MG63 (cell line): ENCODE measurements at places on chromosomes 2 and 18.

GRCh38 chr2:233566141-233566956 is at the start of gene USP40:
Gene USP40, minus strand, starts transcription at chr2:233566782. Its CDS starts 1,228 bp downstream, at chr2:233565554.
- DNase-seq: peak; percentile 92

DNA sequence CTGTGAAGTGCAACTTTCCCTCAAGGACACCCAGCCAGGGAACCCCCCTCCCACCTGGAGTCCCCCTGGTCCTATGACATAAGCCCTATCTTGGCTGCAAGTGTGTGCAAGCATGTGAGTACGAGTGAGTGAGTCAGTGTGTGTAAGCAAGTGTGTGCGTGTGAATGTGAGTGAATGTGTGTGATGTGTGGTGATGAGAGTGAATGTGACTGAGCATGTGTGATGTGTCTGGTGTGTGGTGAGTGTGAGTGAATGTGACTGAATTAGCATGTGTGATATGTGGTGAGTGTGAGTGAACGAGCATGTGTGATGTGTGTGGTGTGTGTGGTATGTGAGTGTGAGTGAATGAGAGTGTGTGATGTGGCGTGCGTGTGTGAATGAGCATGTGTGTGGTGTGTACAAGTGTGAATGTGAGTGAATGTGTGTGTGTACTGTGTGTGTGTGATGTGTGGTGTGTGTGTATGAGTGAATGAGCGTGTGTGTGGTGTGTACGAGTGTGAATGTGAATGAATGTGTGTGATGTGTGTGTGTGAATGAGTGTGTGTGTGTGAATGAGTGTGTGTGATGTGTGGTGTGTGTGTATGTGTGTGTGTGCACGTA is 68.8 kb upstream of the SMAD7 start:
- no peak for DNase-seq

GRCh38 chr2:111663471-111664274 is 220.3 kb downstream of the ANAPC1 start:
- no peak for DNase-seq

DNA sequence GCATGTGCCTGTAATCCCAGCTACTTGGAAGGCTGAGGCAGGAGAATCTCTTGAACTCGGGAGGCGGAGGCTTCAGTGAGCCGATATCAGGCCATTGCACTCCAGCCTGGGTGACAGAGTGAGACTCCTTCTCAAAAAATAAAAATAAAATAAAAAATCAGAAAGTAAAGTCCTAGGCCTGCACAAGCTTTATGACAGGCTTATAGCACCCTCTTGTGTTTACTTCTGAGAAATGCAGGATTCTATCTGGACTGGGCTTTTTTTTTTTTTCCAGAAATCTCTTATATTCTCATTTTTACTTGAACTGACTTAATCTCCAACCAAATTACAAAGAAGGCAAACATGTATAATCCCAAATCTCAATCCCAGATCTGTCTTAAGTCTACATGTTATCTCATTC is 26.1 kb upstream of the REG3G start:
- DNase-seq: no peak

GRCh38 chr18:28078849-28079248 is 98.1 kb downstream of the CDH2 start:
- no peak for DNase-seq

GRCh38 chr2:26927221-26927620 is 43.2 kb upstream of the MAPRE3 start:
- DNase-seq: no peak

- DNase-seq: no peak
Measured at GRCh38 chr2:222418739-222419138, 5.6 kb upstream of the SGPP2 start.

DNA sequence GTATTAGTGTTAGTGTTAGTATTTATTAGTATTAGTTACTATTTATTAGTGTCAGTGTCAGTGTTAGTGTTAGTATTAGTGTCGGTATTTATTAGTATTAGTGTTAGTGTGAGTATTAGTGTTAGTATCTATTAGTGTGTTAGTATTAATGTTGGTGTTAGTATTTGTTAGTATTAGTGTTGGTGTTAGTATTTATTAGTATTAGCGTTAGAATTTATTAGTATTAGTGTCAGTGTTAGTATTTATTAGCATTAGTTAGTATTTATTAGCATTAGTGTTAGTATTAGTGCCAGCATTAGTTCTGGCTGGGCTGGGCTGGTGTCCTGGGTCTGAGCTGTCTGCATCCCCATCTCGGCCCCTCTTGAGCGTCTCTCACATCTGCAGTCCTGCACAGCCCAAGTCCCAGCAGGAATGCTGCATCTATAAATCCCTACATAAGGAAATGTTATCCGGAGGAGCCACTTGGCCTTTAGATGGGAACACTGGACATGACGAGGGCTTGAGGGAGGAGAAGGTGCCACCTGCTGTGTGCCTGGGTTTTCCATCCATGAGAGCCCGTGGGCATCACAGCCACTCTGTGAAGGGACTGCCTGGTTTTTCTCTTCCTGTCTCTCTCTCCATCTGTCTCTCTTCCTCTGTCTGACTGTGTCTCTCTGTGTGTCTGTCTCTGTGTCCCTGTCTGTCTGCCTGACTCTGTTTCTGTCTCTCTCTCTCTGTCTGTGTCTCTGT is 33.6 kb downstream of the TWIST2 start:
- no peak for DNase-seq

GRCh38 chr18:7727361-7728076 is 160.4 kb downstream of the PTPRM start:
- no peak for DNase-seq

GRCh38 chr18:52190195-52190594 is 149.8 kb upstream of the DCC start:
- DNase-seq: no peak

DNA sequence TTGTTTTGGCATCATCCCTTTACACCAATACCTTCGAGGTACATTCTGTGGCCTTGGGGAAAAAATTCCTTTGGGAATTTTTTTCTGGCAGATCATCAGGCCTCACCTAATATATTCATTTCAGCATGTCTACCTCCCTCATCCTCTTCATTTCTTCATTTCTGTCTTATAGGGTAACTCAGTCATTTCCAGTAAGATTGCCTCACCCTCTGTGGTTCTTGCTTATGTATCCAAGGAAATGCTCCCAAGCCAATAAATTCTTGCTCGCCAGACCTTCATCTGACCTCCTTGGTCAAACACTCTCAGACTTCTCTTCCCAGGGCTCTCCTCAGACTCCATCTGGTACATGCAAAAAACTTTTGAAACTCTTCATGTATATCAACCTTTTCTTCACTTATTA is 265.6 kb downstream of the TMX3 start:
- no peak for DNase-seq

DNA sequence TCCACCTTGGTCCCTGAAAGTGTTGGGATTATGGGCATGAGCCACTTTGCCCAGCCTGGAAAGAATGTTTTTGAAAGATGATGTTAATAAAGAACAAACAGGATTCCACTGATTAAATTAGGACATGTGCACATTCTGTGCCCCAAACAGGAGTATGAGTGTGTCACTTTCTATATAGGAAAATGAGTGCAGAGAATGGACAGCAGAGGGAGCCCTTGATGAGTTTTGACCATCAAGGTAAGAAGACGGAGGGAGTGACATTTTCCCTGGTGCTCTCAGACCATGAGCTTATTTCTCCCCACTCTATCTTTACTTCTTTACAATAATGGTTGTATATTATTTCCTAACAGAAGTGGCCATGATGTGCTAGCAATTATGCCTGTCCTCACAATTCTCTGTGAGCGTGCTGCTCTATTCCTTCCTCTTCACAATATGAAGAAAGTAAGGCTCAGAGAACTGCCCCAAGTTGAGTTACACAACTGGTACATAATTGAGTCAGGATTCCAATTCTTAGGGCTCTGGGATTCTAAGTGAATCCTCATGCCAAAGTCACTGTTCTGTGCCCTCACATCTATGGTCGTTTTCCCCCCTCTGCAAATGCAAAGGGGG is 20.6 kb downstream of the RPL37A start:
- no peak for DNase-seq

DNA sequence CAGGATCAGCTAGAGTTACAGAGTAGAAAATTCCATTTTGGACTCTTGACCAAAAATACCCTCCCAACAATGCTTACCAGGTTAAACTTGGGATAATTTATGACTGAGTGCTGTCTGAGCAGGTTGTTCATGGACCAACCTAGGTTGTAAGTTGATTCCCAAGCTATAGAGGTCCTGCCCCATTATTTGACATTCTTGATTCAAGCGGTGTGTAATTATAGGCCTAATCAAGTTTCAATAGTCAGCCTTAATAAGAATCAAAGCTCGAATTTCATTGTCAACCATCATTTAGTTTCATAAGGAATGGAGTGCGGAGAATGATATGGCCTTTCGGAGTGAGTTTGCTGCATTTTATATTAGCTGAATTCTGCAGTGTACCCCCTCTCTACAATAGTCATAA is 152.8 kb upstream of the FIGN start:
- DNase-seq: no peak

DNA sequence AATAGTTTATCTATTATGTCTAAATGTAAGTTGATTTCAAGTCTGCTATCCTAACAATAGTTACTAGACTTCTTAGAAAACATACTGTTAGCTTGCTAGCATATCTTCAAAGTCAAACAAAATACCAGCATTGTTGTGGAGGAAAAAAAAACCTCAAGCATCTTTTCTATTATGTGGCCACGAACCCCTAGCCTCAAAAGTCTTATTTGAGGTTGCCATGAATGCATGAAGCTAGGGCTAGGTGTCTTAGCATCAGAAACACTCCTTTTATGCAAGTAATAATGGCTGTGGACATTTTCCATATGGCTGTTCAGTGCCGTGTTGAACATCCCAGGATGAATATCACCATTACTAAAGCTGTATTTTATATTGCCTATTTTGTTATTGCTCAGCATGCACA is 86.6 kb upstream of the OTX1 start:
- DNase-seq: no peak

GRCh38 chr18:62044490-62045000 is 142.3 kb downstream of the PIGN start:
- no peak for DNase-seq

GRCh38 chr2:195468771-195469170 is 188.3 kb upstream of the SLC39A10 start:
- DNase-seq: no peak

DNA sequence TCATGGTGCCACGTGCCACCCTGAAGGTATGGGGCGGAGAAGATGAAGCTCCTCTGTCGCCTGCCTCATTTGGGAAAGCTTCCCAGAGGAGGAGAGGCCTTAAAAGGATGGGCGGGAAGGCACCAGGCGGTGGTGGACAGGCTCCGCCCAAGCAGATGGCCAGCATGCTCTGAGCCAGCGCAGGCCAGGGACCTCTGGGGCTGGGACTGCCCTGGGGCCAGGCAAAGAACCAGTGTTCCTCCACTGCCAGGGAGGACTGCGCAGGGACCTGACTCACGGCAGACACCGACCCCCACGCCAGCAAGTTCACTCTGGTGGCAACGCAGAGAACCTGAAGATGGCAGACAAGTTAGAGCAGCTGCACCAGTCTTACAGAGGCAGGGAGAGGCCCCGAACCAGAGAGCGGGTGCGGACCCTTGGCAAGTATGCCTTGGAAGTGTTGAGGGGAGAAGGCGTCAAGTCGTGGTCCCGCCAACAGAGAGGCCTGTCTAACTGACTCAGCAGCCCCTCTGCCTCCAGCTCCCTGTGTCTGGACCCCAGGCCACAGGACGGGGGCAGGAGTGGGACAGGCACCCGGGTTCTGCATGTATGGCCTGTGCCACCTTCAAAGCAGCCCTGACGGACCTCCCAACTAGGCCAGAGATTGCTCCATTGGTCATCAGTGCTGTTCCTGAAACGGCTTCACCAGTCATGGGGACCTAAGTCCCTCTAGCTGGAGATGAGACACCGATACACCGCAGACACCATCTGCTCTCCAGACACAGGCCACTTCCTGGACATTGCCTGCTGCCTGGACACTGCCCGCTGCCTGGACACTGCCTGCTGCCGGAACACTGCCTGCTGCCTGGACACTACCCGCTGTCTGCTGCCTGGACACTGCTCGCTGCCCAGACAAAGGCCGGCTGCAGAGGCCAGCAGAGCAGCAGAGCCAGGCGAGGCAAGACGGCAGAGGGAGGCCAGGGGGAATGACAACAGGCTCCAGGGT is 124.7 kb downstream of the HDAC4 start:
- DNase-seq: peak; percentile 92

GRCh38 chr2:85158559-85159273 is 25.5 kb downstream of the TCF7L1 start:
- DNase-seq: no peak

DNA sequence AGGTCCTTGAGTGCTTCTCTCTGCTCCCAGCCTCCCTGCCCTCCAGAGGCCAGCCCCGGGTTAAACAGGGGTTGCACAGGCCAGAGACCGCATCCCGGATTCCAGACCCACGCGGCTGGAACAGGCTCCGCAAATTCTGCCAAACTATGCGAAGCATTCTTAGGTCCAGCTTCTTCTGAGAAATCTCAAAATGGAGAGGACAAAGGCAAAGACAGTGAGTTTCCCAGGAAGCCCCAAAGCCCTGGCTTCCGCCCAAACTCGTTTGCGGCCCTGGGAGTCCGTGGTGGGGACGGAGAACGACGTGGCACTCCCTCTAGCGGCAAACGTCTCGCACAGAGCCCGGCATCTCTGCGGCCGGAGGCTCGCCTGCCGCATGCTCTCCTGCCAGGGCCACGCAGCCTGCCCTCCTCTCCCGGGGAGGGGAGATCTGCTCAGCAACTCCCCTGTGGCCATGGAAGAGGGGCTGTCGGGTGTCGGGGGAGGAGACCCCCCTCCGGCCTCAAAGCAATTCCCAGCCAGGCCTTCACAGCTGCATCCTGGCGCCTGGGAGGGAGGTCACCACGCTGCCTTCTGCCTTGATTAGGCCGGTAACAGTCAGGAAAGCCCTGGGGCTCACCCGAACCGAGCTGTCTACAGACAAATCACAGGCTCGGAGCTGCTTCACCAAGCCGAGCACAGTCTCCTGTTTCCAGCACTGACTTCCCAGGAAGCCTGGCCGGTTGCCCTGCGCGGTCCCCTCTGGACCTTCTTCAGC is 33.4 kb upstream of the KLHL29 start:
- DNase-seq: peak; percentile 72

- no peak for DNase-seq
Measured at GRCh38 chr2:68206793-68207192, 45.5 kb downstream of the PPP3R1 start.

- no peak for DNase-seq
Measured at GRCh38 chr18:3821524-3821923, 371.6 kb downstream of the TGIF1 start.

DNA sequence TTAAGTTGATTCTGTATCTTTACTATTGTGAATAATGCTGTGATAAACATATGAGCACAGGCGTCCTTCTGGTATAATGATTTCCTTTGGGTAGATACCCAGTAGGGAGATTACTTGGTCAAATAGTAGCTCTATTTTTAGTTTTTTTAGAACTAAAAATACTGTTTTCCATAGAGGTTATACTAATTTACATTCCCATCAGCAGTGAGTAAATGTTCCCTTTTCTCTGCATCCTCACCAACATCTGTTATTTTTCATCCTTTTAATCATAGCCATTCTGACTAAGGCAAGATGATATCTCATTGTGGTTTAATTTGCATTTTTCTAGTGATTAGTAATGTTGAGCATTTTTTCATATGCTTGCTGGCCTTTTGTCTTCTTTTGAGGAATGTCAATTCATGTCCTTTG is 35.1 kb downstream of the PMS1 start:
- DNase-seq: no peak

- DNase-seq: no peak
Measured at GRCh38 chr18:78611869-78612268, 367.7 kb upstream of the SALL3 start.
